AG04450 (cell line): ENCODE measurements at places on chromosomes 3 and 15.

- no peak for DNase-seq
Measured at GRCh38 chr3:107416886-107417285, 39.6 kb downstream of the CCDC54 start.

- DNase-seq, result no peak
Measured at GRCh38 chr3:123072152-123072551, 5.3 kb downstream of the PDIA5 start.

DNA sequence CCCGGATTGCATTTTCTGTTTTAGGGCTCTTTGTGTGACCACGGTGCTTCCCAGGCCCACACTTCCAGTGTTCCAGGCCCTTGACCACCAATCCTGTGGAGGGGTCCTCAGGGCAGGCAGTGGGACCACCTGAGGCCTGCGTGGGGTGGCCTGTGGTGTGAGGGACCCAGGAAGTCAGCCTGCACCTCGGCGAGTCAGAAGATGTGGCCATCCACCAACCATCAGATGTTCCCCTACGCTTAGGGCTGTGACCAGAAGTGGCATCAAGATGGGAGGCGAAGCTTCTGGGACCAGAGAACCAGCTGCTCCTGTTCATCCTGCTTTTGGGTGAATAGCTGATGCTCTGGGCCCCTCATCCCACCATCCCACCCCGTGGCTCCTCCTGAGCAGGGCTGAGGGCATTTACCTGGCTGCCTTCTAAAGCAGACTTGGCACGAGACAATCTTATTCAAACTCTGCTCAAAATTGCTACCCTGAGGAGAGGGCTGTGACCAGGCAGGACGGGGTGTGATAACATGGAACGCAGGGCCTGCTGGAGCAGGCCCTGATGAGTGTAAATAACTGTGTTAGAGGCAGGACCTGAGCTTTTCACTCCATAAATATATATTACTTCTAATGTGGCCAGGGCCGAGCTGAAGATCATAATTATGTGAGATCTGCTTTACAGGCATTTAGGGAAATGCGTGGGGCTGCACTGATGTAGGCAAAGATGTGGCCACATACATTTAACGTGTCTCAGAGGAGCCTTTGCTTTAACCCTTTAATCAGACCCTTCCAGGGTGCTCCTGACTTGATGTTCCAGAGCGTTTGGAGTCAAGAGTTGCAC, 28.8 kb downstream of the SMAD3 start:
- DNase-seq, result no peak

DNA sequence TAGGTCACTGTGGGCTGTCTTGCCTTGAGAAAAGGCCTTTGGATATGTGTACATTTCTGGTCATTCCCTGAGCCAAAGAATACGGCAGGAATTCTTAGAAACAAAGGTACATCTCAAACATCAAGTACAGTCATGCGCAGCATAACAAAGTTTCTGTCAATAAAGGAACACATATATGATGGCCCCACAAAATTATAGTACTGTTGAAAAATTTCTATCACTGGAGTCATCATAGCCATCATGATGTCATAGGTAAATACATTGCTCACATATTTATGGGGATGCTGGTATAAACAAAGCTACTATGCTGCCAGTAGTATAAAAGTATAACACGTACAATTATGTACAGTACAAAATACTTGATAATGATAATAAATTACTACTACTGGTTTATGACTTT, 38.9 kb upstream of the NECTIN3 start:
- no peak for DNase-seq

- DNase-seq, result no peak
Measured at GRCh38 chr3:22089284-22089683, 338.3 kb upstream of the ZNF385D start.

- DNase-seq, result no peak
Measured at GRCh38 chr3:190429681-190430080, 20.0 kb downstream of the TMEM207 start.

- no peak for DNase-seq
Measured at GRCh38 chr3:66152336-66152735, 68.5 kb upstream of the SLC25A26 start.

- DNase-seq, result no peak
Measured at GRCh38 chr15:88043396-88043795, 213.1 kb downstream of the NTRK3 start.

- no peak for DNase-seq
Measured at GRCh38 chr3:25781145-25781757, 2.0 kb downstream of the NGLY1 start.

- no peak for DNase-seq
Measured at GRCh38 chr15:72855791-72856190, 72.2 kb upstream of the ADPGK start.

GRCh38 chr15:65172531-65172930, 12.6 kb downstream of the CLPX start:
- DNase-seq, result no peak

- no peak for DNase-seq
Measured at GRCh38 chr3:160057331-160057730, 68.7 kb downstream of the IL12A start.

GRCh38 chr3:131730581-131730980, 227.8 kb upstream of the MRPL3 start:
- no peak for DNase-seq

DNA sequence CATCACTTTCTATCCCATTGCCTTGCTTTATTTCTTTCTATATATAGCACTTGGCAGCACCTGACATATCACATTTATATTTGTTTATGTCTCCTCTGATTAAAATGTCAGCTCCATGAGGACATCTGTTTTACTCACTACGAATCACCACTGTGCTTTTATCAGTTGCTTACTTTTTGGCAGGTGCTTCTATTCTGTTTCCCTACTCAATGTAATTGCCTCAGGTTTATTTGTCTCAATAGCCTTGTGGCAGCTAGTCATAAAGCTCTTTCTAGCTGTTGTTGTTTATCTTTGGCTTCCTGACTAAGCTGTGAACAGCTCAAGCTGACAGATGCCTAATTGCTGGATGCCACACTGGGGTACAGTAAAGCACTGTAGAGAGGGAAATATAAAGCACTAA, 85.5 kb downstream of the VPS13C start:
- no peak for DNase-seq

DNA sequence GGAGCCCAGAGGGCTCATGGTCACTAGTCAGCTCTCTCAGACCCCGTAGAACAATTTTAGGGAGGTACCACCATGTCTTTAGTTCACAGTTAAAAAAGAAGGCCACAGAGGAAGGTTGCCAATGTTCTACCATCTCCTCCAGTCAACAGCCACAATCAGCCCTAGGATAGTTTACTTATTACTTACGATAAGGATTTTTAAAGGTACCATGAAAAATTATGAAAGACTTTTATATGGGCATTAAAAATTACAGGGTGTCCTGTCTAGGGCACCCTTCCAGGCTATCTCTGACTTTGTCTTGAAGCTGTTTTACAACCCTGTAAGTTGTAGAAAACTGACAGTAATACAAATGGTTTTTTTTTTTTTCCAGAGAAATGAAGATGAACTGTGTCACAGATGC, 57.9 kb downstream of the CAPN7 start:
- no peak for DNase-seq

DNA sequence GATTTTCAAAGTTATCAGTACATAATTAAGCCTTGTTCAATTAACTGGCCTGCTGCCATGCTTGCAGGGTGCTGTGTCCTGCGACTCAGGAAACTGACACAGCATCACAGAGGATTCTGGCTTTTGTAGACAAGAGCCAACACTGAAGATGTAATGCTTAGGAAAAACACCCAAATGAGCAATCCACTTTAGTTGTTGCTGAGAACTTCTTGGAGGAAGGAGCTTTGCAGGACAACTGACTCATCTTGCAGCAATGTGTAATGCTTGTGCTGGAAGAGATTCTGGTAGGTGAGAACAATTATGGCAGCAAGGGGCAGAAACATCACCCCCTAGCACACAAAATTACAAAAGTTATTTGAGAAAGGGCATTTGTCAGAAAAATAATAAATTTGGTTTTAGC, 67.6 kb downstream of the NLGN1 start:
- no peak for DNase-seq

GRCh38 chr3:170363471-170363994, 6.0 kb downstream of the SKIL start:
- DNase-seq, result no peak

GRCh38 chr3:171586274-171586673, 126.1 kb upstream of the TNIK start:
- DNase-seq, result no peak

DNA sequence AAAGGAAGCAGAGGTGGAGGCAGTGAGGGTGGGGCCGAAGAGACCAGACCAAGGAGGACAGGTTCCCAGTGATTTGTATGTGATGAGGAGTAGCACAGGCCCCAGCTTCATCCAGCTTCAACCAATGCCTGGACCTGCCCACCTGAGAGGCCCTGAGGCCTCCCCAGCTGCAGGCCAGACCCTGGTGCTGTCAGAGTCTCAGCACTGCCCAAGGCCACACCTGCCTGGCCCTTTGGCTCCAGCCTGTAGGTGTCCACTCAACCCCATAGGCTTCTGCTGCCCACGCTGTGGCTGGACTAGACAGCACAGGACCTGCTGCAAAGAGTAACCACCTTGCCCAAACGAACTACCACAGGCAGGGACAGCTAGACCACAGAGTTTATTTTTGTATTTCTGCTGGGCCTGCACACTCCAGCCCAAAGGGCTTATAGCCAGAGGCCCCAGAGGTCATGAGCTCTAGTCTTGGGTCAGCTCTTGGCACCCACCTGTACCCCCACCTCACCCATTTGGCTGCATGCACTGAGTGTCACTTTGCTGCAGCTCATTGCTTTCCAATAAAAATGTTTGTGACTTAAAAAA, 81.9 kb upstream of the CDV3 start:
- DNase-seq, result no peak

DNA sequence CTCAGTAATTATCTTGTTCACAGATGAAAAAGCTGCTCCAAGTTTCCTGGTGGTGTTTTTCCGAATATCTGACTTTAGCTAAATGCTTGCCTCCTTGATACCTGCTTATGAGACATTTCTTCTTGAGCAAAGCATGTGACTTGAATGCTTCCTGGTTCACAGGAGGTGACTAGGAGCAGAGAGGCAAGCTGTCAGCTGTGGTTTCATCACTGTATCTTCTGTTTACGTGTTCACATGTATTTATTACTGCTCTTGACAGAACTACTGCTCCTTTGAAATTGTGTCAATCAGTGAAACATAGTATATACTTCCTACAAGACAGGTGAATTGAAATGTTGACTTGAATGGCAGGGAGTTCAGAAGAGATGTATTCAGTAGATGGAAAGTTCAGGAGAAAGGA, 8.9 kb upstream of the SPPL2A start:
- DNase-seq, result no peak

DNA sequence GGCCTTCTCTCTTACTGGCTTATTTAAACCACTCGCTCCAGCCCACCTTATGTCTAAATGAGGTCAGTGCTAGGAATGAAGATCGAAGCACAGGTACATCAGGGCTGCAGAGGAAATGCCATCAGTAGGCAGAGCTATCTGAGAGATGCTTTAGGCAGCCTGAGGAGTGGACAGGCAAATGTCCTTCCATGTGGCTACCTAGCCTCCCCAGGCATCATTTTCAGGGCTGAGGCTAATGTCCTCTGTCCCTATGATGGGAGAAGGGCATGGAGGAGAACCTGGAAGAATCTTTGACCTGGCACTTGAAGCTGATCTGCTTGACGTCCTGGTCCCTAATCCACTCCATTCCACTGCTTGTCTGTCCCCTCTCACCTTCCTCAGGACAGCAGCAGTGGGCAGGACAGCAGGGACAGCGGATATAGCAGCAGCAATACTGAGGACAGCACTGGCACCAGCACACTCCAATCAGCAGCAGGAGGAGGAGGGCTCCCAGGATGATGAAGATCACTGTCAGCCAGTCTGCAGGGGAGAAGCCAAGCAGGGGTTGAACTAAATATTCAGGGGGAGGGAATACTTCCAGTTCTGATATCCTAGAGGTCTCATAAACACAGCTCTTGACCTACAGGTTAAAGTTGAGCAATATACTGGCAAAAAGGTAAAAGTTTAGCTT, 21.0 kb downstream of the ILDR1 start:
- DNase-seq, result no peak

DNA sequence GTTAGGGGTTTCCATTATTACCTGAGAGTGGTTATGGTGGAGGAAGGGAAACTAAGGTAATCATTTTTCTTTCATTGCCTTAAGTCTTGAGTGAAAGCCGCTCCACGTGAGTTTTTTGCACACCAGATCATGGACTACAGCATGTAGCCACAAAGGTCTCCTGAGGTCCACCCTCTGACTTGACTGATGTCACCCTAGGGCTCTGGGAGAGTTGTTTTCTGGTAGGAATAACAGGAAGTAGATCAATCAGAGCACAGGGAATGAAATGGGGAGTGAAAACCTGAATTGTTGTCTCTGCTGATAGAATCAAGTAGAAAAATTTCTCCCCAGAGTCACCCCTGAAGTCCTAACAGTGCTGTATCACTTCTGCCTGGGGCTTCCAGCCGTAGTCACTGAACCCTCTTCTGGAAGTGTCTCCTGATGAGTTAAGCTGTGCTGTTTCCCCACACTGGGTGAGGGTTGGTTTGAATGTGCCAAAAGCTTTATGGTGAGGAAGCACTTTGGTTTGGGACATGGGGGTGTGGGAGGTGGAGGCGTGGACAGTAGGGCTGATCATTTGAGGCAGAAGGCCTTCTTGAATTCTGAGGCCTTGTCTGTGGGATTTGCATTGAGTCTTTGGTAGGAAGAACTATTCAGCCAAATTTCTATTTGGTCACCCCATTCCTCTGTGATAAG, 64.3 kb downstream of the SLCO3A1 start:
- no peak for DNase-seq
